ENCODE measurements at places on chromosomes 1 and 21.

DNA sequence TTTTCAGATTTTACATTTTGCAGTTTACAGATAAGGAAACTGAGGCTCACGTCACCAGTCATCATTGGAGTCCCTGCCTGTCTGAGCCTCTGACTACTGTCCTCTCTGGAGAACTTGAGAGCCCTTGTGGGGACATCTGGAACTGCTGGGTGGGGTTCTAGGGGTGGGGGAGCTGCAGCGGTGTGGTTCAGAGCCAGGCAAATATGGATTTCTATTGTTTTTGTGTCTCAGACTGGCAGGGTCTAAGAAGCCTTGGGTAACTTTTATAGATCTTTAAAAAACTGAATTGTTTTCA is 46.9 kb downstream of the IER5 start:
- no peaks in the 10 kb centered on the region for H3K36me3 ChIP-seq
- no peaks in the 10 kb centered on the region for H3K4me1 ChIP-seq
- no peak for DNase-seq

- H3K4me3 ChIP-seq = no peak overlapping the region
- no peak for DNase-seq
- H3K27ac ChIP-seq = peak overlapping the region; percentile 79
Observed at GRCh38 chr21:34593954-34594531, 20.9 kb downstream of the RCAN1 start.

DNA sequence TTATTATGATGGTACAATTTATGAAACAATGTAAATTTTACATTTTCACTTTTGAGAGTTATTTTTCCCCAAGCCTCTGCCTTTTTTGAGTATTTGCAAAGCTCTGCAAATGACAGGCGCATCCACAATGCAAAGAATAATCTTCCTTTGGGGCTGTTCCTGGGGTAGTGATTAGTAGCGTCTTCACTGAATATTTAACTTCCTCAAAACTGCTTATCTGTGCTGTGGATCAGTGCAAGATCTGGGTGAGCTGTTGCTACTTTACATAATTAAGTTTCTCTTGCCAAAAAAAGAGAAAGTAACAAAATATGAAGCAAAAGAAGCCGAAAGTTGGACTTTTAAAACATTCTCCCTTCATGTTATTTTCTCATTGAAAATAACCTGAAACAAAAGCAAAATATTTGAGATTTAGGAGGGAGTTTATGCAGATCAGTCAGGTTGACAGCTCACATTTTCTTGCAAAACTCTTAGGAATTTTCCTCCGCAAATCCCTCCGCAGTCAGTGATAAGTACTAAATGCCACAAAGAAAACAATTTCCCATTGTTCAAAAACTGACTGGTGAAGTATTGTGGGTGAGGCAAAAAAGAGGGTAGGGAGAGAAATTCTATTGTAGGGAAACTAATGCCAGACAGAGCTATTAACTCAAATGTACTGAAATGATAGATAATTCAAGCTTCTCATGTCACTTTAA is 276.4 kb upstream of the B3GALT2 start:
- DNase-seq = no peak
- no peaks in the 10 kb centered on the region for H3K4me1 ChIP-seq
- H3K27ac ChIP-seq = no peak overlapping the region
- H3K4me3 ChIP-seq = no peak overlapping the region

DNA sequence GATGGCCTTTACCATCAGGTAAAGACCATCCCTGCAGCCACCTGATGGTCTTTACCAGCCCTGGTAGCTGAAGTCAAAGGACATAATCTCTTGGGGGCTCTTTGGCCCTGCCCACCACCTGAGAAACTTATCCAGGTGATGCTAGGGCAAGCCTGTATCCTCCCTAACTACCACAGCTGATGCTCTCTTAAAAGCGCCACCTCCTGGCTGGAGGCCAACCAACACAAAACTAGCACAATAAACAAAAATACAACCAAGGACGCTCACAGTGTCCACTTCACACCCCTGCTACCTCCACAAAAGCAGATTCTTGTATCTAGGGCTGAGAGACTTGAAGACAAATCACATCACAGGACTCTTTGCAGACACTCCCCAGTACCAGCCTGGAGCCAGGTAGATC is 357.1 kb upstream of the POU3F1 start:
- DNase-seq = no peak
- H3K4me3 ChIP-seq = no peak overlapping the region
- H3K4me1 ChIP-seq = no peaks in the 10 kb centered on the region
- H3K27ac ChIP-seq = no peak overlapping the region
- H3K27me3 ChIP-seq = no peaks in the 10 kb centered on the region

GRCh38 chr21:36747815-36748383 is 49.0 kb downstream of the SIM2 start:
- no peak overlapping the region for H3K27ac ChIP-seq
- no peaks in the 10 kb centered on the region for H3K27me3 ChIP-seq
- H3K36me3 ChIP-seq = no peaks in the 10 kb centered on the region
- H3K4me1 ChIP-seq = peaks cover 13% of the 10 kb centered on the region

- H3K36me3 ChIP-seq = no peaks in the 10 kb centered on the region
- no peaks in the 10 kb centered on the region for H3K4me1 ChIP-seq
- no peaks in the 10 kb centered on the region for H3K27me3 ChIP-seq
- H3K27ac ChIP-seq = no peak overlapping the region
Observed at GRCh38 chr1:89490389-89490788, 34.2 kb upstream of the LRRC8B start.

DNA sequence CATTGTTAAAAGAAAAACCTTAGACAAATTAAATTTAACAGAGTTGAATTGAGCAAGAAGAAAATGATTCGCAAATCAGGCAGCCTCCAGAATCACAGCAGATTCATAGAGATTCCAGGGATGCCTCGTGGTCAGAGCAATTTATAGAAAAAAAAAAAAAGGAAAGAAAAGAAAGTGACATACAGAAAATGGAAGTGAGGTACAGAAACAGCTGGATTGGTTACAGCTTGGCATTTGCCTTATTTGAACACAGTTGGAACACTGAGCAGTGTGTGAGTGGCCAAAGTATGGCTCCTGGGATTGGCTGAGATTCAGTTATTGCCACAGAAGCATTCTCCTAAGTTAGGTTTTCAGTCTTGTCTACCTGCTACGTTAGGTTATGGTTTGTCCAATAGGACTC is 9.1 kb upstream of the C21orf91 start:
- no peaks in the 10 kb centered on the region for H3K36me3 ChIP-seq
- no peak overlapping the region for H3K27ac ChIP-seq
- DNase-seq = no peak
- H3K4me1 ChIP-seq = no peaks in the 10 kb centered on the region
- no peaks in the 10 kb centered on the region for H3K27me3 ChIP-seq

- peaks cover 66% of the 10 kb centered on the region for H3K36me3 ChIP-seq
- no peak overlapping the region for H3K27ac ChIP-seq
- no peaks in the 10 kb centered on the region for H3K4me1 ChIP-seq
- H3K27me3 ChIP-seq = no peaks in the 10 kb centered on the region
Observed at GRCh38 chr1:15640667-15641066, 23.4 kb downstream of the DDI2 start.

GRCh38 chr1:208183977-208184911 is 59.9 kb downstream of the PLXNA2 start:
- peaks cover 61% of the 10 kb centered on the region for H3K4me1 ChIP-seq
- DNase-seq = peak; percentile 87
- no peak overlapping the region for H3K27ac ChIP-seq
- no peak overlapping the region for H3K4me3 ChIP-seq

- no peaks in the 10 kb centered on the region for H3K36me3 ChIP-seq
- H3K4me1 ChIP-seq = no peaks in the 10 kb centered on the region
- H3K4me3 ChIP-seq = no peak overlapping the region
- no peaks in the 10 kb centered on the region for H3K27me3 ChIP-seq
Observed at GRCh38 chr1:109875874-109876273, 34.8 kb upstream of the CSF1 start.

DNA sequence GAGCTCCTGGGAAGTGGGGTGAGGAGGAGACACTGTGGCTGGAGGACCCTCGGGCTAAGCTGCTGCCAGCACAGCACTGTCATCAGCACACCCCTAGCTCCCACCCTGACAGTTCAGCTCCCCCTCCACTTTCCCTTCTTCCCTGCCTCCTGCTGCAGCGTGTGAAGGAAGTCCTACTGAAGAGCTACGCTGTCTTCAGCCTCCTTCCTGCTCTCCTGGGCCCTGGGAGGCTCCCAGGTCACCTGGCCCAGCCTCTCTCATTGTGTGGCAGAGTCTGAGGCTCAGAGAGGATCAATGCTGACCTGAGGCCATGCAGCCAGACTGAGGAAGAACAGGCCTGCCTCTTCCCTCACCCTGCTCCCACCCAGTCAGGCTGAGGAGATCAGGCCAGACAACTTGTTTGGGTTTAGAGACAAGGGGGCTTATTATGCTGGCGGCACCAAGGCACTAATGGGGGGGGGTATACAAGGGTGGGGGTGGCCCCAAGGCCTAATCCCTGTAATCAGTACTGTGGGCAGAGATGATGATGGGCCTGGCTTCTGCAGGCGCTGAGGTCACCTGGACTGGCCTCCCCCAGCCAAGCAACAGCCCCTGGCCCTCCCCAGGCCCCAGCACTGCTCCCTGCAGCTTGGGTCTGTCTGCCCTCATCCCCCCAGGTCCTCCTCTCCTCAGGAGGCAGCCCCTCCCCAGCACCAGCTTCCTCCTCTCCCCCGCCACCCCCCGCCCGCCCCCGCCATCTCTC is 9.1 kb downstream of the NES start:
- no peaks in the 10 kb centered on the region for H3K4me1 ChIP-seq
- no peak for DNase-seq
- H3K27ac ChIP-seq = peak overlapping the region; percentile 96
- no peak overlapping the region for H3K4me3 ChIP-seq
- H3K27me3 ChIP-seq = no peaks in the 10 kb centered on the region

DNA sequence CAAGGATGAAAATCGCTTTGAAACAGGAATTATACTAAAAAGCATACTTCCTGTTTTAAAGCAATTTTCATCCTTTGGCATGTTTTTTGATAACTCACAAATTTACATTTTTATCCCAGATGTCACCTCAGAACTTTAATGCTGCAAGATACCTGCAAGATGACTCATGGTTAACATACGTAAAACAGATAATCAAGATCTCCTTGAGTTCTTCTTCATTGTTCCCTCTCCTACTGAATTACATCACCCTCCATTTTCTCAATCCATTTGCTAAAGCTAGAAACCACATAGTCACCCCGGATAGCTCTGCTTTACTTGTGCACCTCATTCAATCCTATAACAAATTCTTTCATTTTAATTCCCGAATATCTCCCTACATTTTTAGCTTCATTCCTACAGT is 1114.2 kb downstream of the PLA2G4A start:
- H3K27me3 ChIP-seq = no peaks in the 10 kb centered on the region
- H3K4me1 ChIP-seq = no peaks in the 10 kb centered on the region
- no peak for DNase-seq
- no peaks in the 10 kb centered on the region for H3K36me3 ChIP-seq
- no peak overlapping the region for H3K4me3 ChIP-seq
- H3K27ac ChIP-seq = no peak overlapping the region

GRCh38 chr1:64240206-64240605 is 36.8 kb downstream of the UBE2U start:
- peaks cover 8% of the 10 kb centered on the region for H3K4me1 ChIP-seq
- H3K27ac ChIP-seq = no peak overlapping the region
- no peak for DNase-seq
- H3K4me3 ChIP-seq = no peak overlapping the region
